ENCODE measurements at places on chromosomes 5 and 9.

GRCh38 chr5:34042321-34042720 lies 692 bp downstream of the C1QTNF3 start:
- no peak for DNase-seq

DNA sequence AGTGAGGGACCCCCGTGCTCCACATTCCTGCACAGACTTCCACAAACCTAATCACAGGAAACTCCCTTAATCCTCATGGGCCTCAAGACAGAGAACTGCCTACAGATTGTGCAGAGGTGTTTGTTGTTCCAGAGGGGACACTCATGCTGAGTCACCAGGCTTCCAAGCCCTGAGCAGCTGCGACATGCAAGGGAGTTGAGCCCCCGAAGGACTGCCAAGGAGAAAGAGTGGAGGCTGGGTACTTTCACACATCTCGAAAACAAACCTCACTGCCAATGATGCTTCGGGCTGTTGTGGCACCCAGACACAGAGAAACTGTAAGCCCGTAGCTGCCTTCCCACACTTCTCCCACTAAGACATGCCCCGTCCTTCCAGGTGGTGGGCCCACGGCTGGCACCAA lies 480.8 kb downstream of the CDH12 start:
- DNase-seq, result no peak

DNA sequence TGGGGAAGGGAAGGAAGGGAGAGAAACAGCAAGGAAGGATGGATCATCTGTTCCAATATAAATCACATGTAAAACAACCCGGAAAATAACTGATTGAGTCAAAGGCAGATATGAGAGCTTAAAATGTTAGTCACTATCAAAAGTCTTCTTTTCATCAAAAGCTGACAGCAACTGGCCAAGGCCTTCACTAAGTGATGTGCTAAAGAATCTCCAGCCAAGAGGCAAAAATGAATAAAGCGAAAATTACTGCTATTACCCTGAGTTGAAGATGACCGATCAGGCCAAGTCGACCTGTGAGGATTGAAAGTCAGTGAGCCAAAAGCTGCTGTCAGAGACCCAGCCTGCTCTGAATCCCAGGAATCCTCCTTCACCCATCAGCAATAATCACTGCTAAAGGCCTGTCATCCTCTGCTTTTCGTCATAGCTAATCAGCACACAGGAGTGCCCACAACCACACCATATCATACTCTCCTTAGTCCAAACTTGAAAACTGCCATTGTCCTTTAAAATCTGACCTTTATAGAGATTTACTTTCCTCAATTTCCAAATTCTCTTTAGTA lies 736.9 kb downstream of the TLE1 start:
- no peak for DNase-seq

DNA sequence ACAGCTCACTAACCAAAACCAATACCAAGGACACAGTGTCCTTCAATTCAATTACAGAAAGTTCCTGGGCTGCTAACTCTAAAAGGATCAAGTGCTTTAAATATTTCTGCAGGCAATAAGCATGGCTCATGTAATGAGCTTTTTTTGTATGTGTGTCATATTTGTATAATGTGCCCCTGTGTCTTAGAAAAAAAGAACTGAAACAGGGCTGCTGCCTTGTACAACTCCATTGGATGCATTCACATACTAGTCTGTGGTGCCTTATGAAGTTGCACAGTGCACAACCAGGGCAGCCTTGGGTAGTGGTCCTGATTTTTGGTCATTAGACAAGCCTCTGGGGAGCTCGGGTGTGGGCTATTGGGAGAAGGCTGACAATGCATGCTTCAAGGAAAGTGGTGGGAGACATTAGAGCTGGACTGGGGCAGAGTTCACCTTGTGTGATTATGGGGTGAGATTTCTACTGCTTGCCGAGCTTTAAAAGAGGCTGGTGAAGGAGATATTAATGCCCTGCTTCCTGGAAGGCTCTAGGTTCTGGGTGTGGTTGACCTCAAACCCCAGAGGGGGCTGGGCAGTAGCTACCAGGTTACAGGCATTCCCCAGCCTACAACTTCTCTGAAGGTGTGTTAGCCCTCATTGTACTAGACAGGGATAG lies 3.6 kb upstream of the CPEB4 start:
- no peak for DNase-seq

- DNase-seq, result no peak
These were observed 139.1 kb downstream of the ELAVL2 start for GRCh38 chr9:23686896-23687295.

DNA sequence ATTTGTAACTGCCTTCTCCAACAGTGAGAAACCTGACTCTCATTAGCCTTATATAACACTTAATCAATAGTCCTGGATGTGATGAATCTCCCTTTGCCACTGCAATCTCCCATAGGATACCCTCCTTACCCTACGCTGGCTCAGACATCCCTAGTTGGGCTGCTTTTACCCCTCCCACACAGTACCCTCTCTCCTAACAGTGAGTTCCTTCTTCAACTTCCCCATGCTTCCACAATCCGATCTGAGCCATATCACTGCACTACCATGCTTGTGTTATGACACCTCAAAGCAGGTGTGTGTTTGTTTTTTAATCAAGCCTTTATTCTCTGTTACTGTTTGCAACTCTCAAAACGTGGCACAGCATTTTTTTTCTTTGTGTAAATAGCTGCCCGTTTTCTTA lies 60.5 kb upstream of the C9orf72 start:
- no peak for DNase-seq

DNA sequence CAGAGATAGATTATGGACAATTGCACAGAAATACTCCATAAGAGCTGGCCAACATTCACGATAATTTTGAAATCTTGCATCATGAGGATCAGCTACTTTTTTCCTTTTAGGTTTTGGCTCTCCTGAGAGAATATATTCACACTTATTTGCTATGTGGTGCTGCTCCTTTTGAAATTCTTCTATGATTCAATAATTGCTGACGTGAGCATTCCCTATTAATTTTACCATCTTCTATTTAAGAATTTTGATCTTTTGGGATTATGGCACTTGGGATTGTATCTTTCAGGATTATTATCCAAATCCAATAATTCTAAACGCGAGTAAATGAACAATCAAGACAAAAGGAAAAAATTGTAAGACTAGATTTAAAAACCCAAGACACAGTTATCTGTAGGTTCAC lies 358.8 kb downstream of the ELAVL2 start:
- DNase-seq, result no peak

GRCh38 chr5:142823126-142823525 lies 52.9 kb downstream of the ARHGAP26 start:
- DNase-seq, result no peak

GRCh38 chr5:178126556-178126955 lies 4.3 kb upstream of the RMND5B start:
- no peak for DNase-seq

DNA sequence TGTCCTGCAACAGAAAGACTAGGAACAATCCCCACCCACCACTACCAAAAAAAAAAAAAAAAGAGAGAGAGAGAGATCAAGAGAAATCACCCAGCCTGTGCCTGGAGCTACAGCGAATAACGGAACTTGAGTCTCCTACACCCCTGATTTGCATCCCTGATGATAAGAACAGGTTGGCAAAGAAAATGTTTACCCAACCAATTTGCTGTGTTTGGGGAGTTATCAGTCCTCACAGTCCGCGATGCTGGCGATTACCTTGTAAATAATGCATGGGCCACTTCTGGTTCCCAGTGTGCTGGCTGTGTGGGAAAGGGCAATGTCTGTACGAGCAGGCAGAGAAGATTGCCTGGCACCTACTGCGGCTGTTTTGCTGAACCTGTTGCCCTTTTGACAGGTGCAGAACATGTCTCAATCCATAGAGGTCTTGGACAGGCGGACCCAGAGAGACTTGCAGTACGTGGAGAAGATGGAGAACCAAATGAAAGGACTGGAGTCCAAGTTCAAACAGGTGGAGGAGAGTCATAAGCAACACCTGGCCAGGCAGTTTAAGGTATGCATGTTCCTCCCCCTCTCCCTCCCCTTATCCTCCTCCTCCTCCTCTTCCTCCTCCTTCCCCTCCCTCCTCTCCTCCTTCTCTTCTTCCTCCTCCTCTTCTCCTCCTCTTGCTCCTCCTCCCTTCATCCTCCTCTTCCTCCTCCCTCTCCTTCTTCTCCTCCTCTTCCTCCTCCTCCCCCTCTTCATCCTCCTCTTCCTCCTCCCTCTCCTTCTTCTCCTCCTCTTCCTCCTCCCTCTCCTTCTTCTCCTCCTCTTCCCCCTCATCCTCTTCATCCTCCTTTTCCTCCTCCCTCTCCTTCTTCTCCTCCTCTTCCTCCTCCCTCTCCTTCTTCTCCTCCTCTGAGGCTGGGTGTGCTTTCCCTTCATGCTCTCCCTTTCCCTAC lies 8.3 kb downstream of the OLFM1 start:
- DNase-seq, result no peak

DNA sequence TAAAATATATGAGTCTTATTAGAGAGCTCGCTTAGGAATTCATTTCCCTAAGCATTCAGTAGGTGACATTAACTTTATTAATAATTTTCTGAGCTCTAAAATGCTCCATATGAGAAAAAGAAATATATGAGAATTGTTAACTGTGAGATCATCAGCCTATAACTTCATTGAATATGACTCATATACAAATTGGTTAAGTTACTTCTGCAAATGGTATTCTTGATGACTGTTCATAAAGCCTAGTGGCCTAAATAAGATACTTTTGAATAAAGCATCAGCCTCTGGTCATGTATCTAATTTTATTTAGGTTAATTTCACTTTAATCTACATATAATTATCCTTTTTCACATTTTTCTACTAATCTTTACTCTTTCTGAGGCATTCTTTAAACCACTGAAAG lies 710.2 kb upstream of the ACO1 start:
- no peak for DNase-seq

DNA sequence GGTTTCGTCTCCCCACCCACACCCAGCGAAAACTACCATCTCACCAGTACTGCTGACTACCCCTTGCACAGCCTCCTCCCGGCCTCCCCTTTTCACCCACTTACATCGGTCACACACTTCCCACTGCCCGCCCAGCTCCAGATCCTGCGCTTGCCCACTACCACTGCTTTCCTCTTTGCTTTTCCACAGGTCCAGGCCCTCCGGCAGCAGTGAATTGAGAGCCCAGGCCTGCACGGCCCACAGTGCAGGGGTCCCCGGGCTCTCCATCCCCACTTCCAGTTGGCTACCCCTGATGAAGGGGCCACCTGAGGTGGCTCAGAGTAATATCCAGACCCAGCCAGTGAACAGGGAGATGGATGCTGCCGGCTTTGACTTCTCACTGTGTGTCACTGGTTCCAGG lies 120.2 kb upstream of the FSTL4 start:
- no peak for DNase-seq

- DNase-seq, result no peak
These were observed 68.5 kb downstream of the ANGPTL2 start for GRCh38 chr9:127053960-127054359.

DNA sequence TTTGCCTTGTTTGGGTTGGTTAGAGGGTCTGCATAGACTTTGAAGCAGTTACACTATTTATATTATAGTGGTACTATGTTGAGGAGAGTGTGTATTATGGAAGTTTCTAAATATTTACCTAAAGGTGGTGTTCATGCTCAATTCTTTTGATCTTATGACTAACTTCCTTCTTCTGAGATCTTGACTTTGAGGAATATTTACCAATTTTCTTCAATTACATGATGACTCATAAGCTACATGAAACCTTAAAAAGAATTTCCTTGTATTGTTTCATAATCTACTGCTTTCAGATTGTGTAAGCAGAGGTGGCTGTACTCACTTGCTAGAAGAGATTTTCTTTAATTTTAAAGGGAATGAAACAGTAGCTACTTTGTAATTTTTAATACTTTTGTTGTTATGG lies 276.1 kb downstream of the TAF11L14 start:
- no peak for DNase-seq

DNA sequence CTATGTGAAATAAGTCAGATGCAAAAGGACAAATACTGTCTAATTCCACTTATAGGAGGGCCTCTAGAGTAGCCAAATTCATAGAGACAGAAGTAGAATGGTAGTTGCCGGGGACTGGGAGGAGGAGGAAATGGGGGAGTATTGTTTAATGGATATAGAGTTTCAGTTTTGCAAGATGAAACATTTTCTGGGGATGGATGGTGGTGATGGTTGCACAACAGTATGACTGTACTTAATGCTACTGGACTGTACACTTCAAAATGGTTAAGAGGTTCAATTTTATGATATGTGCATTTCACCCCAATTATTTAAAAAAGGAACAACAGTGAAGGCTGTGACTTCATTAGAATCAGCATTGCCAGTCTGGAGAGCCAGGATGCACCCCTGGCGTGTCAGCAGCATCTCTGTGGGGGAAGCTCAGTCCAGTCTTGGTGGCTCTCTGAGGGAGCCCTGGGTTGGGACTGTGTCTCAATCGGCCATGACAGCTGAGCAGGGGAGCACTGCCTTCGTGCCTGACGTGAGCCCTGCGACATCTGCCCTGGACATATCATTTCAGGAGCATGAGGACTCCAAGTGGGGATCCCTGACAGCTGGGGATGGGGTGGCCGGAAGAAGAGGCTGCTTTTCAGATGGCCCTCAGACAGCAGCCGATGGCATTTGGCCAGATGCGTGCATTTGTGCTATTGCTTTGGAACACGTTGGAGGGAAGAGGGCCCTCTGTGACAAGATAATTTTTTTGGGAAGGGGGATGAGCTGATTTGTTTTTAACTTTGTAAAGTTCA lies 130.8 kb upstream of the STC2 start:
- DNase-seq, result no peak

GRCh38 chr9:103183701-103184171 lies 188.6 kb downstream of the CYLC2 start:
- peak; percentile 73 for DNase-seq

- no peak for DNase-seq
These were observed 74.3 kb downstream of the KIAA0825 start for GRCh38 chr5:94544031-94544650.

DNA sequence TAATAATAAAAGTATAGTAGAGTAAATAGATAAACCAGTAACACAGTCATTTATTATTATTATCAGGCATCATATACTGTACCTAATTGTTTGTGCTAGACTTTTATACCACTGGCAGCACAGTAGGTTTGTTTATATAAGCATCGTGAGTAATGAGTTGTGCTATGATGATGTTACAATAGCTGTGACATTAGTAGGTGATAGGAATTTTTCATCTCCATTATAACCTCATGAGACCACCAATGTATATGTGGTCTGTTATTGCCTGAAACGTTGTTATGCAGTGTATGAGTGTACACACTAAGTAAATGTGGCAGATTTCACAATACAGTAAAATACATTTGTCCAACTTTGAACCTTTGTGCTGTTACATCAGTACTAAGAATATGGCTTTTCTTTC lies 72.7 kb upstream of the SPATA31D4 start:
- no peak for DNase-seq

DNA sequence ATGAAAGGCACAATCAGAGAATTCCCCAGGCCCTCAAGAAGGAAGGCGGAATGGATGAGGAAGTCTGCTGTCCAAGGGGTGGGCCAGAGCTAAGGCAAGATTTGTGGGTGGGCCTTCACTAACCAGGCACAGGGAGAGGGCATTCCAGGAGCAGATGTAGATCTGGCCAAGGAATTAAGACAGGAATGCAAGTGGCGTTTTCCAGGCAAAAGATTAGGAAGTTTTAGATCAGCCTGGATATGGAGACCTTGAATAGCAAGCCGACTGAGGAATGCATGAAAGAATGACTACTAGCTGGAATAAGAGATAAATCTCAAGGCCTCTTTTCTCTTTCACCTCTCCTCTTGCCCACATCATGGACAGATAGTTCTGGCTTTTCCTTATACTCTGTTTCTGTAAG lies 68.5 kb downstream of the GHR start:
- no peak for DNase-seq

- DNase-seq, result no peak
These were observed 162.3 kb downstream of the PBX3 start for GRCh38 chr9:125909459-125909858.
